PC-9 (cell line): ENCODE measurements at places on chromosomes 11 and 22. TPM values are rescaled to one million over a fixed set of nuclear protein-coding genes. Genes with fewer than 3 reads are reported as not detected.

SYTL2 gene
- total RNA-seq: 13.3 and 16.0 TPM in 2 replicates

TRIM6 gene
- 3.9 and 4.8 TPM in 2 replicates for total RNA-seq

HPX gene
- 0.68 TPM in 1 of 2 replicates, not detected in the other for total RNA-seq

MUC15 gene
- total RNA-seq: 0.18 and 0.70 TPM in 2 replicates
